Fibroblast of villous mesenchyme (primary cell): ENCODE measurements at places on chromosomes 2 and 18.

DNA sequence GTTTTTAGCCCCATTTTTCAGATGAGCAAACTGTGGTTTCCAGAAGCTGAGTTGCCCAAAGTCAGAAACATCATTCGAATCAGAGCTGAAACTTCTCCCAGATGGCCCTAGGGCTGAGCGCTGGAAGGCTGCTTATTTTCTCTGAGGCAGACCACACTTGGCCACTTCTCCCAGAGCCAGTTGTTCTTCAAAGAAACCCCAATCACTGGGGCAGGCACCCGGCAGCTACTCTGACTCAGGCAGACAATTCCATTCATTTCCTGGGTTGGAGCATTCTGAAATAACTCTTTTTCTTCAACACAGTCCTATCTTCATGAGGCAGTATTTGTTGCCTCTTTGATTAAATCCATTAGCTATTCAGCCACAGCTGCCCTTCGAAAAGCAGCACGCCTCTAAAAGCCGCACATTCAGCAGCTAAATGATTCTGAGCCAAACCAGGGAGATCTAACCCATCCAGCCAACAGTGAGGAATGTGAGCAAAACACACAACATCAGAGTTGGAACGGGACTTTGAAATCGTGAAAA is 40.9 kb downstream of the LRATD1 start:
- no peak for DNase-seq

DNA sequence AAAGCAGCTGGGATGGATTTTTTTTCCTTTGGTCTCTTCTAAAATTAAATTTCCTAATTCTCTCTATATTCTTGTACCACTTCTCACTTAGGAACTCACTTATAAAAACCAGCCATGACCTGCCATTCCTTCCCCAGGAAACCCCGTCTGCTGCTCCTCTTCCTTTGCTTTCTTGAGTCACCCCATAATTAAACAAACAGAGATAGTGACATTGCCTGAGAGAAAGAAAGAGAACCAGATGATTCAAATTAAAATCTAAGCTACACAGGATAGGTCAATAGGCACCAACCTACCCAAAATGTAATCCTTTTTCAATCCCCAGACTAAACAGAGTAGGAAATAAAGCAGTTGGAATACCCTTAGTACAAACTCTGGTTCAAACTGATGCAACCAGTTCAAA is 9.7 kb downstream of the STK39 start:
- DNase-seq, result peak; percentile 78

GRCh38 chr2:6294791-6295190 is 570.9 kb downstream of the CMPK2 start:
- no peak for DNase-seq

DNA sequence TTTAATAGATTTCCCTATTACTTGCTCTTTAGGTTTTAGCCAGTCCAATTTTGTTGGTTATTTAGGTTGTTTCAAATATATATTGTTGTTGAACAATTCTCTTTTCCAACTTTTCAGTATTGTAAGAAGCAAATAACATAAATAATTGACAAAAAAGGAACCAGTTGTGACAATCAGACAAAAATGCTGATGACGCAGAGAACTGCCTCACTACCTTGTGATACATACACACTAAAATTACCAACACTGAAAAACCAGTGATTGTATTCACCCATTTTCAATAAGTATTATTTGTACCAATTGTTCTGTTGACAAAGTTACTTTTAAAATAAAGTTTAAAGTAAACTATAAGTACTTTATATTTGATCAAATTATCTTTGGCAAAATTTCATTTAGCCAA is 43.1 kb upstream of the NABP1 start:
- no peak for DNase-seq

- DNase-seq, result peak; percentile 89
Observed at GRCh38 chr2:36433311-36434217, 78.0 kb downstream of the CRIM1 start.

DNA sequence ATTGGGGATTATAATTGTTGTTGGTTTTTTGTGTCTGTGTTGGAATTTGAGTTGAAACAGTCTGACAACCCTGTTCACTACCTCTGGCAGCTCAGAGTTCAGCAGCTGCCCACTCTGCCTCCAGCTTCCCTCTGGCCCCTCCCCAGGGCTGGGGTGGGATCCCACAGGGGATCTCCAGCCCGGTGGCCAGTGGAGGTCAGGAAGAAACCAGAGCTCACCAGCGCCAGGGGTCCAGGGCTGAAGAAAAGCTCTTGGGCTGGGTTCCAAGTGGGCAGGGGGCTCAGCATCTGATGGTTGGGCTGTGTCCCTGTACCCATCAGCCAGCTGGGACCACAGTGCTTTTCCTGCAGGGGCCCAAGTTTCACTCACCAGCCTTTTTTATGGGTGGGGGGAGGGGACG is 16.5 kb upstream of the NCL start:
- DNase-seq, result no peak

GRCh38 chr2:102848366-102848839 is 86.6 kb downstream of the TMEM182 start:
- no peak for DNase-seq
